Activated naive CD8-positive, alpha-beta T cell treated with anti-CD3 and anti-CD28 coated beads for 36 hours (primary cell): ENCODE measurements at places on chromosomes 7 and 10.

GRCh38 chr10:25063644-25064043 lies 47.2 kb downstream of the THNSL1 start:
- no peak overlapping the region for H3K27ac ChIP-seq
- peaks cover 13% of the 10 kb centered on the region for H3K4me1 ChIP-seq
- peaks cover 10% of the 10 kb centered on the region for H3K27me3 ChIP-seq
- no peak overlapping the region for H3K4me3 ChIP-seq
- no peak for DNase-seq

DNA sequence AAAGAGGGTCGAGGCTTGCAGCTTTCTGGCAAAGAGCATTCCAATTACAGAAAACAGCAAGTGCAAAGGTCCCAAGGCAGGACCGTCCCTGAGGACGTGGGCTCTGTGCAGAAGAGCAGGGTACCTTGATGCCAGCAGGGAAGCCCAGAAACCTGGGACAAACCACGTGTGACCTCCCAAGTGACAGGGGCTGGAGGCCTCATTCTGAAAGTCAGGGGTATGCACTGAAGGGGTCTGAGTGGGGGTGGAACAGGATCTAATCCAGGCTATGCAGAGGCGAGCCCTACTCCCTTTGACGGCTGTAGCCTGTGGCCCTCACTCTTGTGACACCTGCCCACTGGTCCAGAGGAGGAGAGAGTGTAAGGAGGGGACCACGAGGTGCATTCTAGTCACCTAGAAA lies 22.9 kb downstream of the TMEM273 start:
- peaks cover 8% of the 10 kb centered on the region for H3K4me1 ChIP-seq
- no peak overlapping the region for H3K27ac ChIP-seq
- no peaks in the 10 kb centered on the region for H3K36me3 ChIP-seq
- no peak for DNase-seq

GRCh38 chr10:67076144-67076543 lies 150.3 kb downstream of the LRRTM3 start:
- no peaks in the 10 kb centered on the region for H3K36me3 ChIP-seq
- H3K4me3 ChIP-seq = no peak overlapping the region
- H3K4me1 ChIP-seq = no peaks in the 10 kb centered on the region
- no peaks in the 10 kb centered on the region for H3K27me3 ChIP-seq

- no peaks in the 10 kb centered on the region for H3K4me1 ChIP-seq
- H3K27ac ChIP-seq = no peak overlapping the region
Observed at GRCh38 chr7:23742051-23742450, 32.0 kb downstream of the STK31 start.

DNA sequence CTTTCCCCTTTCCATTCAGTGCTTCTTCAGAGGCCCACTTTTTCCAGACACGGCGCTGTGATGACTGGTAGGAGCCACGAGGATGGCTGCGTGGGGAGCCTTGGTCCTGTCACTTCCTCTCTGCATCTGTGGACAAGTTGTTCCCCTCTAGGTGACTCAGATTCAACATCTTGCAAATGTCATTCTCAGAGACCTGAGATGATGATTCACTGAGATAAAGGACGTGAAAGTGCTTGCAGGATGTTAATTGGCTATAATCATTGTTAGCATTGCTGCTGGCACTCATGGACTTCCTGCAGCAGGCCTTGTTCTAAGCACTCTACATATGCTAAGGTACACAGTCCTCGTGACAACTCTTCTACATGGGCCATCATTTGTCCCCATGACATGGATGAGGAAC lies 489.8 kb upstream of the ZMIZ1 start:
- H3K4me1 ChIP-seq = peaks cover 11% of the 10 kb centered on the region
- DNase-seq = peak; percentile 61
- peak overlapping the region; percentile 74 for H3K27ac ChIP-seq
- peak overlapping the region; percentile 14 for H3K4me3 ChIP-seq

DNA sequence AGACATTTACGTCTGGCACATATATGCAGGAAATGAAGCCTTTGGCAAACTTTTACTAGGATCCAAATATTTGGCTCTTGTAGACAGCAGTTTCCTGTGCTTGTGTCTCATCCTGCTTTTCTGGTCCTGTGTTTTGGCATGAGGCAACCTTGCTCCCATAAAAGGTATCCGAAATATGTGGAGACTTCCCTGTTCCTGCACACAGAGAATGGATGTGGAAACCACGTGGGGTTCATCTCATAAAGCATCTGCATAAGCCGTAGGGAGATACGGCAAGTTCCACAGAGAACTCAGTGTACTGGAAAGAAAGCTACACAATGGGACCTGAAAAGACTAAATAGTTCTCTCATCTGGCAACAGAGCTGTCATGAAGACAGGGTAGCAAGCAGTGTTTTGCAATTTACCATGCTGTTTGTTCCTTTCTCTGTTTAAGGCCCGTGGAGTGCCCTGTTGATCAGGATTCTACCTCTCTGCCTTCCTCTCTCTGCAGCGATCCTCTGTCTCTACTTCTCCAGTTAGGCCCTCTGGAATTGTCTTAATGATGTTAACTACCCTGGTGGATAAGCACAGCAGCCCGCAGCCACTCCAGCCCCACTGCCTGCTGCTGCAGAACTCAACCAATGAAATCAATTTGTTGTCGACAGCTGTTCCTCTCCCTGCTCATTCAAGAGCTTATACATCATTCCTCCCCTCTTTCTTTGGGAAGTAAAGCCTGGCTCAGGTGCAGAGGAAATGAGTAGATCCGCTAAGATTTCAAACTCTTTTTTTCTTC lies 293.6 kb downstream of the CSTF2T start:
- no peak for DNase-seq
- H3K4me3 ChIP-seq = no peak overlapping the region
- H3K4me1 ChIP-seq = no peaks in the 10 kb centered on the region

GRCh38 chr7:116952635-116953371 lies 498 bp upstream of the ST7 start:
- H3K27ac ChIP-seq = peak overlapping the region; percentile 71
- H3K4me1 ChIP-seq = peaks cover 27% of the 10 kb centered on the region
- H3K27me3 ChIP-seq = no peaks in the 10 kb centered on the region
- no peak for DNase-seq
- peak overlapping the region; percentile 78 for H3K4me3 ChIP-seq

DNA sequence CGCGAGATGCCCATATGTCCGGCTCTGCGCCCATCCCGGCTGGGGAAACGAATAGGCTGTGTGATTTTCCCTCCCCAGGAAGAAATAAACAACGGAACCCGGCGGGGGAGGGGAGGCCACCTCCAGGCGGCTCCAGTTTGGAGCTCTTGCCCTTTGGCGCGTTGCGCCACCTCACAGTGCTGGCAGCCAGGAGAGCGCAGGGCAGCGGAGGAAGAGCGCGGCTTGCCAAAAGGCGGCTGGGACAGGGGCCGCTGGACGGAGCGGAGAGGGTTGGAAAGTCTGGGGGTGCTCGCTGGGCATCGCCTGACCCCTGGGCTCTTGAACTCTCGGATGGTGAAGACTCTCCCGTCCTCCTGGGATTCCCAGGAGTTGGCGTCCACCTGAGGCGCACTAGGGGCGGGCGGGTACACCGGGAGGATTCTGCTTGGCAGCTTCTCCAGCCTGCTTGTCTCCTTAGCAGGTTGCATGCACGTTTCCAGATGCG lies 5.3 kb upstream of the NEUROG3 start:
- H3K4me3 ChIP-seq = no peak overlapping the region
- H3K4me1 ChIP-seq = peaks cover 12% of the 10 kb centered on the region
- no peak overlapping the region for H3K27ac ChIP-seq
- peaks cover 69% of the 10 kb centered on the region for H3K27me3 ChIP-seq
- no peak for DNase-seq

- DNase-seq = no peak
- peaks cover 18% of the 10 kb centered on the region for H3K4me1 ChIP-seq
- H3K4me3 ChIP-seq = no peak overlapping the region
- H3K27me3 ChIP-seq = peaks cover 91% of the 10 kb centered on the region
- no peaks in the 10 kb centered on the region for H3K36me3 ChIP-seq
Observed at GRCh38 chr7:27194686-27195379, 5.1 kb downstream of the HOXA13 start.

- H3K27ac ChIP-seq = no peak overlapping the region
- H3K27me3 ChIP-seq = peaks cover 8% of the 10 kb centered on the region
- no peak for DNase-seq
- H3K36me3 ChIP-seq = no peaks in the 10 kb centered on the region
Observed at GRCh38 chr7:73876973-73877372, 16.0 kb downstream of the TMEM270 start.

DNA sequence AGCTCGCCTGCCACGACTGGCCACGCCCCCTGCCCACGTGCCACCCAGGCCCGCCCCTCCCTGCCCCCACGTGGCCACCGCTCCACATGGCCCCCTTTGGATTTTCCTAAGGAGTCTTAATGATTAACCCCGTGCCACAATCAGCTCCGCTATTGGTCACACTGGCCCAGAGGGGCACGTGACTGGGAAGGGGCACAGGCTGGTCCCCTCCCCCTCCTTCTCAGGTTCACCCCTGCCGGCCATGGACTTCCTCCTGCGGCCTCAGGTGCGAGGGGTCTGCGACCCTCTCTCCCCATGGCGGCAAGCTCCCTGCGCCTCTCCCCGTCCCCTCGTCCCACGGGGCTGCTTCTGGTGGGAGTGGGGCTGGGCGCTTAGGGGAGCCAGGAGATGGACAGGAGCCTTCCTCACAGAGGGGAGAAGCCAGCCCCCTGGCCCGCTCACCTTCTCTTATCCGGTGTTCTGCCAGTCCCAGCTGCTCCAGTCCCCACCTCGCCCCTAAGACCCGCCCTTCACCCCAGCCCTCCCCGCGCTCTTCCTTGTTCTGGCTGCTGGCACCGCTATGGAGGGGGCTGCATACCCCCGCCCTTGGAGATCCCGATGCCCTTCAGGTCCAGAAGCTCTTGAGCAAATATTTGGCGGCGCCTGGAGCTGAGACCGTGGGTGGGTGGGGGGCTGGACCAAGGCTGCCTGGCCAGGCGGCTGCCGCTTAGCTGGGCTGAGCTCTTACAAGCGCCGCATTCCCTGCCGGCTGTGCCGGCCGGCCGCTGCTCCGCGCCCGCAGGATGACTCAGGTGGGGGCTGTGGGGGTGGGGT lies 3.2 kb downstream of the SLC4A2 start:
- H3K27ac ChIP-seq = no peak overlapping the region
- H3K4me1 ChIP-seq = peaks cover 21% of the 10 kb centered on the region
- DNase-seq = no peak
- H3K4me3 ChIP-seq = no peak overlapping the region
- H3K27me3 ChIP-seq = no peaks in the 10 kb centered on the region

DNA sequence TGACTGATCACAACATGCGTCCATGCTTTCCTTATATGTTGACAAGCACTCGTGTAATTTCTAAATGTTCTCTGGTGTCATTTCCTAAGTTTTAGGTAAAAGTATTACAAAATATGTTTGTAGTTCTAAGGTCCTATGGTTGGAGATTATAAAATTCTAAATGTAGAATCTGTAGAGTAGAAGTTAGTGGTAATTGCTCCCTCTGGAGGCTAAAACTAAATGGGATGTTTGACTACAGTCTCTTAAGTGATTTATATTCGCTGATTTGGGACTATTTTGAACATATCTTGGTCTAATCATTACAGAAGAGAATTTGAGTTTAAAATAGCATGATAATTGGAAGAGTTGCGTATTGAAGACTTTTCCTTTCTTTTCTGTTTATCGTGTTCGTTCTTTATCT lies 74.1 kb downstream of the ZMYND11 start:
- H3K36me3 ChIP-seq = peaks cover 26% of the 10 kb centered on the region
- H3K4me3 ChIP-seq = no peak overlapping the region
- H3K4me1 ChIP-seq = no peaks in the 10 kb centered on the region
- no peak for DNase-seq
- H3K27me3 ChIP-seq = no peaks in the 10 kb centered on the region

DNA sequence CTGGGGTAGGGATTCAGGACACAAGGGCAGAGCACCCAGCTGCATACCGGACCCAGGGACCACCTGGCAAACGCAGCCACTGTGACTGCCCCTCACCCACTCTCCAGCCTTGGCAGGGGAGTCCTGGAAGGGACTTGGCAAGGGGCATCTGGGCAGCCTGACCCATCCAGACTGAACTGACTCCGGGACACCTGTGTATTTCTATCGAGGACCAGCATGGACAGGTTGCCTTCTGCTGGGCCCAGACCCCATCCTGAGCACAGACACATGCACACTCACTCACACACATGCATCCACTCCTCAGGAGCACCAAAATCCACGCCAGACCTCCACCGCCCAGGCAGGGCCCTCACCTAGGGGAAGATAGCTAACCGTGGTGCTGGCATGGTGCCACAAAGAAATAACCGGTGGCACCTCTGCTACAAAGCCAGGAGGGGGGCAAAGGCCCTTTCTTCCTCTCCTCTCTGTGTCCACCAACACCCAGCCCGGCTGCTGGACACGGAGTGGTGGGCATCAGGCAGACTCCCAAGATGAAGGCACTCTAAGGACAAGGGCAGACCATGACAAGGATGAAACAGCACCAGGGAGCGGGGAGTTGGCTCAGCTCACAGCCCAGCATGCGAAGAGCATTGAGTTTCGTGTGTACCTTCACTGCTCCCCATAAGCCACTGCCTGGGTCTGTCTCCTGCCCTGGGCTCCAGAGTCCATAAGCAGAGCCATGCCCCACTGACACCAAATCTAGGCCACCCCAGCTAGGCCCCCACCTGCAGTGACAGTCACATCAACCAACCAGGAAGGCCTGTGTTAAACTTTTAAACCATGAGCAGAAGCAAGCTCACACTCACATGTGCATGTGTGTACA lies 35.3 kb downstream of the KCNH2 start:
- peaks cover 30% of the 10 kb centered on the region for H3K4me1 ChIP-seq
- peaks cover 9% of the 10 kb centered on the region for H3K27me3 ChIP-seq
- DNase-seq = no peak
- no peak overlapping the region for H3K27ac ChIP-seq
- no peaks in the 10 kb centered on the region for H3K36me3 ChIP-seq
- H3K4me3 ChIP-seq = no peak overlapping the region

DNA sequence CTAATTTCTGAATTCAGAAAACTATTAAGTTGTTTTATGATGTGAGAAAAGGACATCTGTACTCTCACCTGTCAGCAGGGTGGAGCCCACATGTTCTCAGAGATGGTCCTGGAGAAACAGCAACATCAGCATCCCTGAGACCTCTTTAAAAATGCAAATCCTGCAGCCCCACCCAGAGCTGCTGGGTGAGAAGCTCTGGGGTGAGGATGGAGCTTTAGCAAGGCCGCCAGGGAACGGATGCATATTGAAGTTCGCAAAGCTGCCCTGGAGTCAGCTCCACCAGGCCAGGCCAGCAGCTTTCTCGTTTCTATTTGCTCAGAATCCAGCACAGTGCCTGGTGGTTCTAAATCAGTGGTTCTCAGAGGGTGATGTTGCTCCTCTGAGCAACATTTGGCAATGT lies 49.1 kb downstream of the PRKCQ start:
- peaks cover 47% of the 10 kb centered on the region for H3K36me3 ChIP-seq
- no peaks in the 10 kb centered on the region for H3K27me3 ChIP-seq
- no peak for DNase-seq
- peak overlapping the region; percentile 87 for H3K4me3 ChIP-seq
- H3K27ac ChIP-seq = peak overlapping the region; percentile 97

- no peak overlapping the region for H3K4me3 ChIP-seq
- H3K27me3 ChIP-seq = peaks cover 20% of the 10 kb centered on the region
- H3K4me1 ChIP-seq = no peaks in the 10 kb centered on the region
Observed at GRCh38 chr10:3261921-3262320, 89.3 kb upstream of the PITRM1 start.

- no peak for DNase-seq
- peaks cover 2% of the 10 kb centered on the region for H3K4me1 ChIP-seq
- H3K4me3 ChIP-seq = no peak overlapping the region
- H3K27ac ChIP-seq = no peak overlapping the region
- no peaks in the 10 kb centered on the region for H3K36me3 ChIP-seq
- no peaks in the 10 kb centered on the region for H3K27me3 ChIP-seq
Observed at GRCh38 chr10:71431239-71432100, 34.8 kb downstream of the CDH23 start.

- no peaks in the 10 kb centered on the region for H3K36me3 ChIP-seq
- no peak overlapping the region for H3K27ac ChIP-seq
- H3K4me1 ChIP-seq = no peaks in the 10 kb centered on the region
- H3K4me3 ChIP-seq = no peak overlapping the region
- no peaks in the 10 kb centered on the region for H3K27me3 ChIP-seq
- DNase-seq = no peak
Observed at GRCh38 chr7:7375538-7375937, 160.1 kb downstream of the COL28A1 start.
